AG04449 (cell line): ENCODE measurements at places on chromosomes 7 and 10.
A peak's percentile ranks its signal among the peaks of the same experiment; 100 is the strongest.

GRCh38 chr10:125762692-125763648, 12.7 kb downstream of the MMP21 start:
- DNase-seq, result no peak

- DNase-seq, result no peak
Measured at GRCh38 chr7:34973400-34973760, 63.9 kb downstream of the DPY19L1 start.

GRCh38 chr10:88108115-88108610, 244.7 kb downstream of the PTEN start:
- no peak for DNase-seq

DNA sequence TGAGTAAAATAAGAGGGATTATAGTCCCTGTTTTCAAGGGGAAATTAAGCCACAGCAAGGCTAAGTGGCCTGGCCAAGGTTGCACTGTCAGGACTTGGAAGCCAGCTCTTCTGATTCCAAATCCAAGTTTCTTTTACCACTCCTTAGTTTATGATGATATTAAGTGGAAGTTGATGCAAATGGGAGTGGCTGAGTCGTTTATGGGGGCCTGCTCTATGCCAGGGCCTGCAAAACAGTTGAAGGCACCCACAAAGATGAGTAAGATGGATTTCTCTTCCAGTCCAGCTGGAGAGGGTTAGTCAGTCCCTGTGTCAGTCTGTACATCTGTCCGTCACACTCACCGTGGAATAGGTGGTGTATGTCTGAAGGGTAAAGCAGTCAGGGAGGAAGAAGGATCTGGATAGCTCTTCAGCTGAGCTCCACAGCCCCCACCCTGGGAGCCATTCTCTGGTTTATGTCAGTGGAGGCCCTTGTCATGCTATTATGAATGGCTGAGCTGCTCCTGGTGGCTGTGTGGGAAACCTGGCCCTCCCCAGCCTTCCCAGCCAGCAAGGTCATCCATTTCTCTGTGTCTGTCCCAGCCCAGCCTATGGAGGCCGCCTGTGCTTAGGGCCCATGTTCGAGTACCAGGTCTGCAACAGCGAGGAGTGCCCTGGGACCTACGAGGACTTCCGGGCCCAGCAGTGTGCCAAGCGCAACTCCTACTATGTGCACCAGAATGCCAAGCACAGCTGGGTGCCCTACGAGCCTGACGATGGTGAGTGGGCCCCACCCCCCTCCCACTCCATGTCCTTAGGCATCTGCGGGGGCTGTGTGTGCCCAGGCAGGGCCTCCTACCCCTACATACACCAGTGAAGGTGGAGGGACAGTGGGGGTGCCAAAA, 44.5 kb downstream of the TBATA start:
- DNase-seq, result no peak

- peak; percentile 67 for DNase-seq
Measured at GRCh38 chr10:126060261-126060931, 164.0 kb downstream of the FANK1 start.

DNA sequence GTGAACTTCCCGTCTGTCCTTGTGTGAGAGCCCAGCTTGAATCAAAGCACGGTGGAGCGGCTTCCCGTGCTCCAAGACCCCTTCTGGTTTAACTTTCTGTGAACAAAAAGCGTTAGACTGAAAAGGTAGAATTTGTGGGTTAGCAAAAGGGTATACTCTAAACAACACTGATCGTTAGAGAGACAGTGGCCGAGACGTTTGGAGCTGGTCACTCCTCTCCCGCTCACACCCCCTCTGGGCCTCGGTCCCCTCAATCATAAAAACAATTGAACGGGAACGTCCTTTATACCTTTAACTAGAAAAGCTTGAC, 502 bp downstream of the PRKRIP1 start:
- no peak for DNase-seq

- no peak for DNase-seq
Measured at GRCh38 chr7:33217595-33217994, 88.2 kb downstream of the BBS9 start.

DNA sequence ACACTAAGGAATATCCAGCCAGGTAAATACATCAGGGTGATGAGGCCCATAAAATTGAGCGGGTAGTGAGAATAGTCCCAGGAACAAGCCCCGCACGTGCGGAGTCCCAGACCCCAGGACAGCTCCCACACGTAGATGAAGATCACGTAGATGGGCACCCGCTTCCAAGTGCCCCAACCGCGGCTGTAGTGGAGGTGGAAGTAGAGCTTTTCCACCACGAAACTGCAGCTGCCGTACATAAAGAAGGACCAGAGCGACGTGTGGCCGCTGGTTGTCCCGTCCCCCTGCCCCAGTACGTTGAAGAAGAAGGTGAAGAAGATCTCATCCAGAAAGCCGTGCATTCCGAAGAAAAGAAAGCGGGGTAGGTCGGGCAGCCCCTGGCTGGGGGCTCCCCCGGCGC, 948 bp downstream of the TMEM229A start:
- DNase-seq, result no peak

- no peak for DNase-seq
Measured at GRCh38 chr10:131902211-131902610, 1.4 kb downstream of the PPP2R2D start.

- DNase-seq, result peak; percentile 99
Measured at GRCh38 chr7:45978010-45978681, 57.1 kb upstream of the IGFBP3 start.

GRCh38 chr10:124236816-124237215, 143.4 kb upstream of the CHST15 start:
- DNase-seq, result no peak

GRCh38 chr10:122207596-122207995, 63.5 kb upstream of the BTBD16 start:
- DNase-seq, result no peak

DNA sequence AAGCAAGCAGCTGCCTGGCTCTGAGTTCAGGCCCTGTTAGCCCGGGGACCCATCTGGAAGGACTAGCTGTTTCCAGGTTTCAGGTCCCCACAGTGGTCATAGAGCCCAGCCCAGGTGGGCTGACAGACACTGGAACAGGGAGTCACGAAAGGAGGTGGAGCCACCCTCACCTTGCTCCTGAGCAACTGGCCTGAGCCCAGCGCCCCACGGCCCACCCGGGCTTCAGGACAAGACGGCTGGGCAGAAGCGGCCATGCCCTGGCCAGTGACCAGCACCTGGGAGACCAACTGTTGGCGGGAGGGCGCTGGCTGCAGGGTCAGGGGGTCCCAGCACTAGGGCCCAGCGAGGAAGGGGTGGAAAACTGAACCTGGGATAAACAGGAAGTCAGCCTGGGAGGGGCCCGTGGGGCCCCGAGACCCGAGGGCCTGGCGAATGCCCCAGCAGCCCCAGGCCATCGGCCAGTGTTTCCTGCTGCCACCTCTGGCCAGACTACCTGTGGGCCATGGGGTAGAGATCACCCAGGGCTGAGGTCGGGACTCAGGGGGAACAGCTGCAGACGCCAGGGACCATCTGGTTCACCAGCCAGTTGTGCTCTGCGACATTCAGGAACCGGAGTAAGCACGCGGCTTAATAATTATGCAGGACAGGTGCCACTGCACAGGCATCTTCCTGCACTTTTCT, 282.1 kb upstream of the PPP2R2D start:
- DNase-seq, result no peak

GRCh38 chr7:18049262-18049661, 21.6 kb upstream of the PRPS1L1 start:
- no peak for DNase-seq

GRCh38 chr10:123996302-123996701, 97.1 kb downstream of the CHST15 start:
- DNase-seq, result no peak

DNA sequence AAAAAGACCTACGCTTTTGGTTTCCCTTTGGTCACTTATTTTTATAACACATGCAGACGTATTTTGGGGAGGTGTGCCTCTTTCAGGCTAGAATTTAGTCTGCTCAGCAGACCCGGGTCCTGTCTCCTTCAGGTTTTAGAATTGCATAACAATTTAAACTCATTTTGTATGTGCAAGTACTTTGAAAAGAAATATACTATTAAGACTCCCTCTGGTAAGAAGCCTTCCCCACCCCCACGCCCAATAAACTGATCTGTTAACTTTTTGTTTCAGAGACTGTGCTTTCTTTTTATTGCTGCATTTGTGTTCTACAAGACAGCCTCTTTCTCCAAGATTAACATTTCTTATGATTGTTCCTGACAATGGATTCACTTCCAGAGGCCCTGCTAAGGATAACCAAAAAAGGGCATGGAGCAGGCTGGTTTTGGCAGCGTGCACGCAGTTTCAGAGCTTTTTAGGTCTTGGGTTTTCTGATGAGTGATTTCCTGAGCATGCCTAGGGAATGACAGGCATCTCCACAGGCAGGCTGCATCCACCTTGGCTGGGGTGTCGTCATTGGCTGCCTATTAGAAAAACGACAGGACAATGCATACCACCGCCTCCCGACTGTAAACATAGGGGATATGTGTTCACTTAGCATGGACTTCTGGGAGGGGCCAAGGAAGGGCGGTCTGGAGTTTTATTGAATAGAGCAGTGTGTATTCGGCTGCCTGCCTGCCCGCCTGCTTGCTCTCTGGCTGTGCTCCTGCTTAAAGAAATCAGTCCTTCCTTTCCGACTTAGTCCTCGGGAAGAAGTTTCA, at the start of gene CALD1:
TSS of gene CALD1 (plus strand) at position 694 of the 800 bp plus-strand sequence. CDS start 88,100 bp downstream, outside the sequence.
- DNase-seq, result peak; percentile 99

DNA sequence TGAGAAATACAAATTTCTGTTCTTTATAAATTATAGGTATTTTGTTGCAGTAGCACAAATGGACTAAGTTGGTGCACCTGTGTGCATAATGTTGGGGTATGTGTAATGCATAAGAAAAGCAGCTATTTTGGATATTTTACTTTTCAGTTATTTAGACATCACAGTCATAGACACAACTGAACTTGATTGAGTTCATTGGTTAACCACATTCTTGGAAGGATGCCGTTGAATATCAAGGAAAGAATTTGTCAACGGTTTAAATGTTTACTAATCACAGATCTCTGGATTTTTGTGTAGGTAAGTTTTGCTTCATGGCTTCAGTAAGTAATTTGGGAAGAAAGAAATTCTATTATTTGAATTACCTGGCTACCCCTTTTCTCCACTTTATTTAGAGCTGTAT, 4.1 kb downstream of the OTUD1 start:
- no peak for DNase-seq

GRCh38 chr7:101031082-101031481, 11.2 kb downstream of the MUC17 start:
- DNase-seq, result no peak

- no peak for DNase-seq
Measured at GRCh38 chr7:112962815-112963214, 123.8 kb downstream of the GPR85 start.

GRCh38 chr7:142885311-142886230, at the start of gene TRPV6:
Gene TRPV6 (minus strand): TSS chr7:142885745.
- DNase-seq, result no peak

DNA sequence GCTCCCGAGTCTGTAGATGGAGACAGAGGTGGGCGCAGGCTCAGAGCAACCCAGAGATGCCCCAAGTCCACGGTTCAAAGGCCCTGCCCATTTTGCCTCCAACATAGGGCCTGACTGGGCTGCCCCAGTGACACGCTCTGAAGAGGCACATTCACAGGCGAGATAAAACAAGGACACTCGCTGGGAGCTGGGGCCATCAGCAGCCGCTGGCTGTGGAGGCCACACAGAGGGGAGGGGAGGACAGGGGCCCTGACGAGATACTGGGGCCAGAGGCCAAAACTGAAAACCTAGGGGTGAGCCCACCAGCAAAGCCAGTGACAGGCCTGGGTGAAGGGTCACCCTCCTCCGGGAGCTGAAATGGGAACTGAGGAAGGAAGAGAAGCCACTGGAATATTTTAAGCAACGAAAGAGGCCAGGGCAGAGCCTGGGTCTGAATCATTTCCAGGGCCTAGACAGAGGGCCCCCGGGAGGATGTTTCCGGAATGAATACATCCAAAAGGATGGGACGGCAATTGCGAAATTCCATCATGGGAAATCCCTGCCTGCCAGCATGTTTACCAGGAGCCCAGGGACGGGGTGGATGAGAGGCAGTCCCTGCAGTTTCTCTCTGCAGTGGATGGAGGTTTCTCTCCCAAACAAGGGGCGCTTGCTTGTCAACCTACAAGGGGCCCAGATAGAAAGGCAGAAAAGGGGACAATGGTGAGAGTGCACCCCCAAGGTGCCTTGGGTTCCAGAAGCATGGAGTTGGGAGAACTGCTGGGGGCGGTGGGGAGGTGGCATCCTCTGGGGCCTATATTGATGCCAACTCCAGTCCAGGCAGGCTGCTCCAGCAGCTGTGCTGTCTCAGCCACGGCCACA, 29.0 kb upstream of the HSPA12A start:
- DNase-seq, result peak; percentile 76

GRCh38 chr10:79377557-79378382, 30.5 kb downstream of the PPIF start:
- no peak for DNase-seq

DNA sequence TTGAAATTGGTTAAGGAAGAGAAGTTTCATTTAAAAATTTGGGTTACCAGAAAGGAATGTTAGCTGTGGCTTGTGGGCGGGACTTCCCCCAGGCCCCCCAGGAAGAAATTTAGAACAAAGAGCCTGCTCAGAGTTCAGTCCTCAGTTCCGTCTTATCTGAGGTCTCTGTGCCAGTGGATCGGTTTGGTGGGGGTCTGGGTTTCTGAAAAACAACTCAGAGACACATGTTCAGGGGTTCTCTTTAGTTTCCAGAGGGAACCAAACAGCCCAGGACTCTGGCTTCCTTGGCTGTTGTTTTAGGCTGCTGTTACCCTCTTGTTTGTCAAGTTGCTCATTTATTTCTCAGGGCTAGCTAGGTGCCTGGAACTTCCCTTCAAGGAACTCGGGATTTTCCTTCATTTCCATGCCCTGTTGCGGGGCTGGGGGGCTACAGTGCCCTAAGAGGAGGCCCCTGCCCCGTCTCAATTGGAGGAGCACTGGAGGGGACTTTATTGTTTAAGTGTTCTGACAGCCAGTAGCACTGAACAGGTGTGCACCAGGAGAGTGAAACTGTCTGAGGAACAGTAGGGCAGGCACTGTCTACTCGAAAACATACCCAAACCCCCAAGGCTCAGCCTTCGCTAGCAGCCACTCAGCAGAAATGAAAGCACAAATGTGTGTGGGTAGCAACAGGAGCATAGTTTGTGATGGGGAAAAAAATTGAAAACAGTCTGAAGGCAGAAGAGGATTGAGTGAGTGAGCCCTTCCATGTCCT, 59.9 kb downstream of the ALOX5 start:
- DNase-seq, result no peak

- no peak for DNase-seq
Measured at GRCh38 chr7:16646472-16647072, 591 bp downstream of the BZW2 start.

GRCh38 chr10:49171326-49172060, 16.7 kb downstream of the TMEM273 start:
- DNase-seq, result no peak

DNA sequence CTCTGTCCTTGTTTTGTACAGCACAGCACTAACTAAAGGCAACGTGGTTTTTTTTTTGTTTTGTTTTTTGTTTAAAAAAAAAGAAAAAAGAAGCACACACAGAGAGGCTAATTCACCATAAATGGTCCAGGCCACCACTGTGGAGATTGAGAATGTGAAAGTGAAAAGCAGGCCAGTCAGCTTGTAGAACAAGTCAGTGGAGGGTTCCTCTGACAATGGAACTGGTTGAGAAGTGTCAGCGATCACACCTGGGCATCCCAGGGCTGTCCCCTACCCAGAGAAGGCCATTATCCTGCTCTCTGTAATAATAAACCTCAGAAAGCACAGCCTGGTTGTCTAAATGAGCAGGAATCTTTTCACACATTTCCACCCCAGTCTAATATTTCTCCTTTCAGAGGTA, 119.6 kb upstream of the ZNF438 start:
- DNase-seq, result no peak

GRCh38 chr10:133009218-133009950, 67.0 kb upstream of the CFAP46 start:
- no peak for DNase-seq

GRCh38 chr10:69845574-69846292, 44.0 kb downstream of the COL13A1 start:
- no peak for DNase-seq
